Hippocampal formation (tissue), 2 donors: ENCODE measurements at places on chromosomes 4 and X.

DNA sequence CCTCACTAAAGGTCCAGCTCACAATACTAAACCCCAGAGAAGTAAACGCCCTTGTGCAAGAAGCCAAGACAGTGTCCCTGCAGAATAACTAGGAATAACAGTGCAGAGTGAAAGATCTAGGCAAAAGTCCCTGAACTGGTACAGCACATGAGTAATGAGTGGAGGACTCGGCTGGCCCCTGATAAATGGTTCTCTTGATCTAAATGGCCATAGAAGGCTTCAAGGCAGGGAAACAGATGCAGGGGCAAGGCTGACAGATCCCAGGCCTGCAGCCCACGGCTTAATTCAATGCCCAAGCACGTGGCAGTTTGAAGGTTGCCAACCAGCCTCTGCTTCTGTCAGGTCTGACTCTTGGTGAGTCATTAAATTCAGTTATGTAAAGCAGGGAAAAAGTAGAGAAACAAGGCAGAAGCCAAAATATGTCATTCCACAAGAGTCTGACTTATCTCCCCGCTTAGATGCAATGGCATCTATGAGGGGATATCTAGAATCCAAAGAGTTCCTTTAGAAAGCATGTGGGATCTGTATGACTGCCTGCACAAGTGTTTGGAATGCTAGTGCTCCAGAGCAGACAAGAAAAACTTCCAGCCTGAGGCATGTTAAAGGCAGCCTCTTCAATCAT lies 121.3 kb downstream of the PRDM5 start:
- DNase-seq, result no peak

GRCh38 chr4:107247738-107248137 lies 211.6 kb upstream of the DKK2 start:
- DNase-seq, result no peak

- DNase-seq, result no peak
Measured at GRCh38 chr4:94889523-94889922, 131.8 kb downstream of the BMPR1B start.

GRCh38 chrX:142076633-142077032 lies 128.5 kb downstream of the MAGEC2 start:
- no peak for DNase-seq

DNA sequence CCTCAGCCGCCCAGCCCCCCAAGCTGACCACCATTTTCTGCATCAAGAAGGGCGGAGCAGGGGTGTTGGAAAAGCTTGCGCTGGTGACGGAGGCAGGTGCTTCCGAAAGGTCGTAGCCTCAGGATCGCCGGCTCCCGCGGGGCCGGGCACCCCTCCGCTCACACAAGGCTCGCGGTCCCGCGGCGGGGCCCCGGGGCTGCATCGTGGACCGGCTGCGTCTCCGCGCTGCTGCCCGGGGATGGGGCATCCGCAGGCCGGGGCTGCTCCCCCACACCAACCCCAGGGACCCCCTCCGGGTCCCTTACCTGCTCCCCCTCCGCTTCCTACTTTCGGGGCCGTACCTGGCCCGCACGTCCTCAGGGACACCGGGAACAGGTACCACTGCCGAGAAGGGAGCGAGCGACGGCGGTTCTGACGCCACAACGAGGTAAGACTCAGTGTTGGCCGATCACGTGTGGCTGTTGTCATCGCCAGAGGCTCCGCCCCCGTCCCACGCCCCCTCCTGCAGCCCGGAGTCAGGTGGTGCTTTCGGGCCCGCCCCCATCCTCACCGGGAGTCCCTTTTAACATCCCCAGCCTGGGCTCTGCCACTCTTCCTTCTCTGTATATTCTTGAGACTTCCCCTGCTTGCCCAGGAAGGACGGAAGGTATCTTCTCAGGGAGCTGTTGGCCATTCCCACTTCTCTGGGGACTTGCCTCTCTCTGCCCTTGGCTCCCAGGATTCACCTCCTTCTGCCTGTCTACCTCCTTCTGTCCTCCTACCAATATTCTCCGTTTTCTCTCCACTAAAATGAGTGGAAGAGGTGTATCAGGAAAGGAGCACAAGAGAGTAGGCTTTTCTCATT lies at the start of gene BEX2:
TSS of gene BEX2 (minus strand) at position 436 of the 844 bp plus-strand sequence. CDS start 1,014 bp downstream, outside the sequence.
- DNase-seq, result peak; percentile 68

- DNase-seq, result no peak
Measured at GRCh38 chr4:80171251-80171650, 26.1 kb upstream of the PRDM8 start.

- no peak for DNase-seq
Measured at GRCh38 chr4:88660446-88661294, 37.0 kb downstream of the NAP1L5 start.

- no peak for DNase-seq
Measured at GRCh38 chr4:119663160-119663788, 34.7 kb upstream of the PDE5A start.

DNA sequence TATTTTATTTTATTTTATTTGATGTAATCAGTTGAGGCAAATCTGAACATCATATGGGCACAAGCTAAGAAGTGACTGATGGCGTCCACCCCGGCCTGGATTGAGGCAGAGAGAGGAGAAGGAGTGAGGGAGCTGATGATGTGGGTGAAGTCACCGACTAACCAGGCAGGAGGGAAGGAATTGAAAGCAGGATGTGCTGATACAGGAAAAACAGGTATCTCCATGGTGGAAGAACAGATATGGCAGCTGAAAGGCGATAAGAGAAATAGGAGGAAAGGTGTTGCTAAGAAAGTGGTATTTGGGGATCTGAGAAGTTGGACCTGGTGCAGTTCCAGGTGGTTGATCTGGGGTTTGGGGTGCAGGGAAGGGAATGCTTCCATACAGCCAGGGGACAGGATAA lies 37.6 kb upstream of the GYPB start:
- no peak for DNase-seq

- no peak for DNase-seq
Measured at GRCh38 chrX:30530606-30531005, 47.0 kb downstream of the TASL start.

GRCh38 chrX:111555406-111555958 lies 44.0 kb downstream of the SERTM2 start:
- no peak for DNase-seq

GRCh38 chr4:17098996-17099395 lies 200.6 kb upstream of the LDB2 start:
- no peak for DNase-seq
